ENCODE measurements at places on chromosomes 7 and 10. TPM values are rescaled to one million over a fixed set of nuclear protein-coding genes. Genes with fewer than 3 reads are reported as not detected.
A peak's percentile ranks its signal among the peaks of the same experiment; 100 is the strongest.

The SPRN gene
- total RNA-seq: 3.7 TPM

The ADCY1 gene
- total RNA-seq: 1.2 TPM

DNA sequence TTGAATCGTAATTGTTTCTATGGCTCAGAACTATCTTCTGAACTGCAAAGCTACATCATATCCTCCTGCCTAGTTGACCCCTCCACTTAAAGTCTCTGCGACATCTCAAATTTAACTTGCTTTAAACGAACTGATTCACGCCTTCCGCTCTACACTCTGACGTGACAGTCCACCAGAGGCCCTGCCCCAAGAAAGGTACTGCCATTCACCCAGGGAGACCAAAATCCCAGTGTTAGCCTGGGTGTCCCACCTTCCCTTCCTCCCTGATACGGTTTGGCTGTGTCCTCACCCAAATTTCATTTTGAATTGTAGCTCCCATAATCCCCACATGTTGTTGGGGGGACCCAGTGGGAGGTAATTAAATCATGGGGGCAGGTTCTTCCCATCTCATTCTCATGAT lies 90.8 kb downstream of the CPXM2 start:
- DNase-seq: no peak

DNA sequence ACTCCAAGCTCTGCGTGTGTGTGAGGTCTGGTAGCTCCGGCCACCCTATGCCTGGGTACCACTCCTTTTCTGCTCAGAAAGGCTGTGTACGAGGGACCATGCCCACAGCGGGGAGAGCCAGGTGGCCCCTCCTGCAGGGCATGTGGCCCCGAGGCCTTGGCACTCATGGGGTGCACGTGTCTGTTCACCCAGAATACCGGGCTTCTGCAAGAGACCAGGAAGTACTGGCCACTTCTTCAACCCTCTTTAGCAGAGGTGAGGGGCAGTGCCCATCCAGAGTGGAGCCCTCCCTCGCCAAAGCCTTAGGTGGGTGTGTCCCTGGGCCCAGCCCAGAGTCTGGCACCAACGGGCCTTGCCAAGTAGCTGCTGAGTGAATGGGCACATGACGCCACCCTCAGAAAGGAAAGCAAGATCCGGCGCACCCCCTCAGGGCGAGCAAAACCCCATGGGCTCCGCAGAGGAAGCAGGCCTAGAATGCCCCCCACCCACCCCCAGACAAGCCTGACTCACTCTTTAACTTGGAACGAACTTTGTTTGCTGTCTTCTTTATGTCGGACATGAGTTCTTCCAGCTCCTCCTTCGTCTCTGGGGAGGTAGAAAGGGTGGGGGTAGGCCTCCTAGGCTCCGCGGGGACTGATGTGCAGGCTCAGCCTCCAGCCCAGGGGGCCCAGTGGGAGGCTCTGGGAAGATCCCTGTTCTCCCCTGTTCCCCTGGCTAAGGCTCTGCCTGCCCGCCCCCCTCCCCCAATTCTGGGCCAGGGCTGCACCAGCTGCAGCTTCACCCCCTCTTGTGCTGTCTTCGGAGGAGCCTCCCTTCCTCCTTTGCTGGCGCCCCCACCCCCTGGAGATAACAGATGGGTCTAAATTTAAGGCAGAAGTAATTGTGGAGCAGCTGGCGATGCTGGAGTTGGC lies 14.6 kb downstream of the STX1A start:
- peak; percentile 79 for DNase-seq

GRCh38 chr7:144780071-144780608 lies 55.7 kb downstream of the TPK1 start:
- DNase-seq: no peak

The NRAP gene
- total RNA-seq: not detected

DNA sequence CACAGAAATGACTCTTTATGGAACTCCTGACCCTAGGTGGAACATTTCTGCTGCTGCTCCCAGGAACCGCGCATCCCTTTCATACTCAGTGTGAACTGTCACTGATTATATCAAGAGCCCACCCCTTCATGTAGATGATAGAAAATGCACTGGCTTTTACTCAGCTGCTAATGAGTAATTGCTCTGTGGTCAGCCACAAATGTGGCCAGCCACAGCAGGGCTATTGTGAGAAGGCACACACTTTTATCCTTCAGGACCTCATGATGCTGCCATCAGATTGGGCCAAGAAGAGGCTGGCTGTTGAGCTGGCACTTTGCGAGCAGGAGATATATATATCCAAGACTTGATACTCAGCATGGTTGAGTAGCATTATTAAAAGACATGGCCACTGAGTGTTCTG lies 124.7 kb downstream of the CFAP58 start:
- DNase-seq: peak; percentile 6

DNA sequence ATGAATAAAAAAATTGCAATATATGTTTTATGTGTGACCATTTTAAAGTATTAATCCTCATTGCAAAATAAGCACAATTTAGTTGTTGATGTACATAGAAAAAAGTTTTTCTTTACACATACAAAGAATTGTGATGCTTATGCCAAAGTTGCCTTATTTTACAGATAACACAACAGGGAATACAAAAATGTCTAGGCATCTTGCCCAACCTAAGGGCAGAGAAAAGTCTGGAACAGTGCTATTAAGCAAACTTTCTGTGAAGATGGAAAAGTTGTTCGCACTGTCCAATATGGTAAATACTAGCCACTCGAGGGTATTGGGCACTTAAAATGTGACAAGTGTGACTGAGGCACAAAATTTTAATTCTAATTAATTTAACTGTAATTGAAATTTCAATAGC lies 190.2 kb upstream of the HGF start:
- no peak for DNase-seq

The SRRM3 gene
- 2.7 TPM for total RNA-seq

DNA sequence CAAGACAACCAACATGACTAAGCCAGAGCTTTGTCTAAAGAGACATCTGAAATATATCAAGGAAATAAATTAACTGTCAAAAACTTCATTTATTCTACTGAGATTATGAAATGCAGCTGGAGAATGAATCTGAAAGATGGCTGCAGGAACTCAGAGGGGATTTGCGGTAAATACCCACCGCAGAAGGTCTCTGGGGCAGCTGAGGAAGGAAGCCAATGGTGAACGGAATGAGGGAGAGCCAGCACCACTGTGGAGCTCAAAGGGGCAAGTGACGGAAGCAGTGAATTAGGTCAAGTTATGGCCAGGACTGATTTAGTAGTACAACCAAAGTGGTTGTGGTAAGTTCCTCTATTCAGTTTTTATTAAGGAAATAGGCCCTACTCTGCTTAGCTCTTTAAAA lies 215.3 kb upstream of the GLI3 start:
- no peak for DNase-seq

GRCh38 chr7:137903382-137904169 lies 56.8 kb upstream of the DGKI start:
- peak; percentile 55 for DNase-seq

The ABCC2 gene
- total RNA-seq: 0.31 TPM

GRCh38 chr10:18886102-18886501 lies 162.5 kb upstream of the MALRD1 start:
- peak; percentile 80 for DNase-seq

DNA sequence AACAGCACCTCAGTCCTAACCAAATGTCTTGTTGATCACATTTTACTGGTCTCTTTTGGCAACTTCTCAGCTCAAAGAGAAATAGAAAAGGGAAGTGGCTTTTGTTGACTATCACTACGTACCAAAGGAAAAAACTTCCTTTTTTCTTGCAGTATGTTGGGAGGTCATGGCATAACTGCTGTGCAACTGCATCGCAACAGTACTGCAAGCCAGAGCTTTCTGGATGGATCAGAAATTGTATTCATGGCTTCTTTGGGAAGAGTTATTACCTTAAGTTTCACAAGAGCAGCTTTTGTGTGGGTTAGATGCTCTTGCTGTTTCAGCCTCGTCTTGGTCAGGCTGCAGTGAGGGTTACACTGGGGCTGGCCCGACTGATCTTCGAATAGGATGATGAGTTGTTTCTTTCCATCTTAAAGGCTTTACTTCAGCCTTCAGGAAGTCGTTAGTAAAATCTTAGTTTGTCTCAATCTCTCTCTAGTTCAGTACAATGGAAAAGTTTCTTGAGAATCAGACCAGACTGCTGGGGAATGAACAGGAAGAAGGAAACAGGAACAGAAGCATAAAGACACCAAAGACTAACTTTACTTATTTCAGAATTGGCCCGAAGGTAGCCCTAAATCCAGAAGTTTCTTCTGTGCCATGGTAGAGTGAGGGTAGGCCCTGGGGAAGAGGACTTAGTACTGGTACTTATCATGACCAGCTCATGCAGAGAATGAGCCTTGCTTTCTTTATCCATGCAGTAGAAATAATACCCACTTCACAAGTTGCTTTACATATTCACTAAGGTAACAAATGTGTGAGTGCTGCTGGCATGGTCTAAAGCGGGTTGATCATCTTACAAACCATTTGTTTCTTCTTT lies 153.6 kb downstream of the CELF2 start:
- no peak for DNase-seq

The PTPRZ1 gene
- total RNA-seq: 1.6 TPM

The SLC13A1 gene
- total RNA-seq: not detected

DNA sequence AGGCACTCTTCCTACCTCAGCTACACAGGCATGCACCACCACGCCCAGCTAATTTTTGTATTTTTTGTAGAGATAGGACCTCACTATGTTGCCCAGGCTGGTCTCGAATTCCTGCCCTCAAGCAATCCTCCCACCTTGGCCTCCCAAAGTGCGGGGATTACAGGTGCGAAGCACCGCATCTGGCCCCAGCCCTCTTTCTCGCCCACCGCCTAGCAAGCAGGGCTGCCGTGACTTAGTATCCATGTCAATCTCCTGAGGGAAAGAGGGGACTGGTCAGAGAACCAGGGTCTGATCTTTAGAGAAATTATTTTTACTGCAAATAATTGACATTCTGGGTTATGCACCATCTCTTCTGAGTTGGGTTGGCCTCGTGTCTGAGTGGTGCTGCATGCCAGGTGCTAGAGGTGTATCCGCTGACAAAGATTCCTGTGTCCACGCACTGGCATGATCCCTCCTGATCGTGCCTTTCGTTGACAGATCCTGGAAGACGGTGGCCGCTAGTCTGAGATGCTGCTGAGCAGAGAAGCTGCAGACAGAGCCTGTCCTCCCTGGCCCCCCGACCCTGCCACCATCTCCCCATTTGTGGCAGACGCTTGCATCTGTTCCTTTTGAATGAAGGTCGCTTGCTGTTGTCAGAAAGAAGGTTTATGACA lies 22.7 kb downstream of the WIPI2 start:
- no peak for DNase-seq

DNA sequence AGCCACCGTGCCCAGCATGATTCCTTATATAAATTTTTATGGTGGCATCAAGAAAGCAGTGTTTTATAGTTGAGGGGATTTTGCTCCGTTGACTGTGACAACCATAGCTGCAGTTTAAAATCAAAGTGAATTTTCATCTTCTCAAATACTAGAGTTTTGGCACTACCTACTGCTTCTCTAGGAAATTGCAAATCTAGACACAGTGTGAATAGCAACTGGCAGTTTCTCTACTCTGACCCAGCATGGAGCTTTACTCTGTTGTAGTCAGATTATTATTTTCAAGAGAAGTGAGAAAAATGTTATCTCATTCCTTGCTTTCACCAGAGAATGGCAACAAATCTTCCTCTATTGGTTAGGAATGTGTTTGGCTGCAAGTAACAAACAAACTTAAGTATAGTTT lies 22.9 kb downstream of the MCM10 start:
- DNase-seq: no peak

The FAM221A gene
- 3.0 TPM for total RNA-seq

Measured in astrocyte (in vitro differentiated cells and primary cell).